HT-29 (cell line): ENCODE measurements at places on chromosomes 2 and 18. TPM values are rescaled to one million over a fixed set of nuclear protein-coding genes. Genes with fewer than 3 reads are reported as not detected.

The MYOM1 gene
- 0.10 and 0.13 TPM in 2 replicates for total RNA-seq

The UGT1A5 gene
- total RNA-seq: 3.1 and 3.5 TPM in 2 replicates

The PRKD3 gene
- total RNA-seq: 14.0 and 17.2 TPM in 2 replicates

The CRYBA2 gene
- total RNA-seq: not detected in 2 replicates

The EHD3 gene
- not detected in 2 replicates for total RNA-seq

The DYSF gene
- total RNA-seq: not detected in 2 replicates

The HOXD3 gene
- total RNA-seq: not detected in 2 replicates

The TOGARAM2 gene
- 0.20 and 0.83 TPM in 2 replicates for total RNA-seq

The CLEC4F gene
- not detected in 2 replicates for total RNA-seq

The CCNYL1 gene
- 3.2 and 4.7 TPM in 2 replicates for total RNA-seq

The GEN1 gene
- 16.8 and 18.5 TPM in 2 replicates for total RNA-seq

The IL36A gene
- total RNA-seq: not detected in 2 replicates

The TWIST2 gene
- not detected in 2 replicates for total RNA-seq

The LRRTM4 gene
- total RNA-seq: not detected in 2 replicates

The ATL2 gene
- 64.8 and 72.0 TPM in 2 replicates for total RNA-seq

The SCTR gene
- total RNA-seq: not detected in 2 replicates

The VWC2L gene
- not detected in 2 replicates for total RNA-seq

The HNMT gene
- total RNA-seq: 18.8 and 27.2 TPM in 2 replicates

The ST6GAL2 gene
- not detected in 2 replicates for total RNA-seq

The RAD51AP2 gene
- not detected in 2 replicates for total RNA-seq

The OLA1 gene
- 50.7 and 62.9 TPM in 2 replicates for total RNA-seq

The LINC00305 gene
- total RNA-seq: not detected in 2 replicates

The GKN2 gene
- not detected in 2 replicates for total RNA-seq

The SOX11 gene
- total RNA-seq: not detected in 2 replicates

The PARD6G gene
- total RNA-seq: 0.18 and 0.20 TPM in 2 replicates

The MALL gene
- 82.0 and 83.0 TPM in 2 replicates for total RNA-seq

The TSGA10 gene
- total RNA-seq: 5.5 and 8.4 TPM in 2 replicates
